ENCODE measurements at places on chromosomes 12 and 14.

GRCh38 chr12:69779928-69780327, 41.3 kb downstream of the RAB3IP start:
- DNase-seq = no peak

GRCh38 chr14:67461341-67461985, 27.1 kb downstream of the TMEM229B start:
- DNase-seq = no peak

- DNase-seq = no peak
Observed at GRCh38 chr14:56491299-56492285, 88.0 kb upstream of the TMEM260 start.

DNA sequence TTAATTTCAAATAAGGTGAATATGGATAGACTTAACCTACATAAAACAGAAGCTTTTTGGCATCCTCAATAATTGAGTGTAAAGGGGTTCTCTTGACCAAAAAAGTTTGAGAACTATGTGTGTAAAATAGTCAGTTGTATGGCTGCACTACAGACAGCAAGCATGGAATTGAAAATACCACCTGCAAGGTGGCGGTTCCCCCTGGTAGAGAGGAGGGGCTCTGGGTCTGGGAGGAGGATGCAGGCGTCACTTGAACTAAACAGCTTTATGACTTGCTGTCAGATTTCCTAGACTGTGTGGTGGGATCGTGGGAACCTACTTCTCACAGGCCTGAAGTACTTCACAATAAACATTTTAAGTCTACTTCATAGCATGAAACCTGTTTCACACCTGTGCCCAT, 6.3 kb downstream of the EVL start:
- no peak for DNase-seq

DNA sequence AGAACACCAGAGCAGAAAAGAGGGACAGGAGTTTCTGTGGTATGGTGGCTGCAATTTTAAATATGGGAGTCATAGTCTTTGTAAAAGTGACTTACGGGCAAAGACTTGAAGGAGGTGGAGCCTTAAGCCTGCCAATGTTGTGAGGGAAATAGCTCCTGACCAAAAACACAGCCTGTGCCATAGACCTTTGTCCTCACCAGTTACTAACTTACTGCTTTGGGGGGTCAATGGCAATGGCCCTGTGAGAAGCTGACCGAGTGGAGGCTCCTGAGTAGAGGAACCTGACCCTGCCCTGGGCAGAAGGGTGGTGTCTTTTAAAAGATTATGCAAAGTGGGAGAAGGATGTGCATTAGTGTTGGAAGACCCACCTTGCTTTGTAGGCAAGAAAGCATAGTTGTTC, 3.8 kb downstream of the MTHFD1 start:
- DNase-seq = no peak

GRCh38 chr12:85874031-85874461, at the start of gene NTS:
NTS (plus strand) TSS chr12:85874295; CDS start chr12:85874404, 109 bp downstream.
- DNase-seq = no peak

DNA sequence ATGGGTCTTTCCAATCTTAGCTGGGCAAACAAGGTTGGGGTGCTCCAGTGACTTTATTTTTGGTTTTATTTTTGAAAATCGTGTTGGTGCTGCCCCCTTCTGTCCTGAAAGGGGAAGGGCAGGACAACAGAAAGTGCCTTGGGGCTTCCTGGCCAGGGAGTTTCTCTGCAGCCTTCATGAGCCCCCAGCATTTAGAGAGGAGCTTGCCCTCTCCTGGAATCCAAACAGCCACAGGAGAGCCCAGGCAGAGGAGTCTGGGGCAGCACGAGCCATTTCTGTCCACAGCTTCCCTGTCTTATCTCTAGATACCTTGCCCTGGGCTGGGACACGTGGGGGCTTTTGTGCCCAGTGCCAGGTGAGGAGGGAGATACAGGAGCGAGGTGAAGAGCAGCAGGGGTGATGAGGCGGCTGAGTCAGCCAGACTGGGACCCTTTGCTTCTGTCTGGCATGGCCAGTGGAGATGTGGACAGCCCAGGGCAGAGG, 4.4 kb upstream of the C1RL start:
- DNase-seq = no peak

- DNase-seq = no peak
Observed at GRCh38 chr14:69694730-69695281, 72.1 kb upstream of the SRSF5 start.

GRCh38 chr14:70788898-70789297, 20.4 kb downstream of the MAP3K9 start:
- DNase-seq = no peak

DNA sequence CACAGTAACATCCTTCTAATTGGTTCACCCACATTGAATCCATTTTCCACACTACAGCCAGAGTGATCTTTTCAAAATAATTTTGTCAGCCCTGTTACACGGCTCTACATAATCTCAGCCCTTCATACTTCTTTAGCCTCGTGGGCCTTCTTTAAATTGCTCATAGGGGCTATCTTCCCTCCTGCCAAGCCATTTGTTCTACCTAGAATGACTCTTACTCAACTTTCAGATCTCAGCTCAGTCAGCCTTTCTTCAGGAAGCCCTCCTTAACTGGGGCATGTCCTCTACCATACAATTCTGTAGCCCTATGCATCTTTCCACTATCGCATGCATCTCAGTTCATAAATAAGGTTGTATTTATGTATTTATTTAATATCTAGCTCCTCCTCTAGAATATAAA, 39.7 kb downstream of the CEP128 start:
- DNase-seq = no peak

- no peak for DNase-seq
Observed at GRCh38 chr14:56310643-56311042, 192.4 kb downstream of the PELI2 start.

- DNase-seq = no peak
Observed at GRCh38 chr12:127998988-127999387, 268.0 kb upstream of the TMEM132C start.

DNA sequence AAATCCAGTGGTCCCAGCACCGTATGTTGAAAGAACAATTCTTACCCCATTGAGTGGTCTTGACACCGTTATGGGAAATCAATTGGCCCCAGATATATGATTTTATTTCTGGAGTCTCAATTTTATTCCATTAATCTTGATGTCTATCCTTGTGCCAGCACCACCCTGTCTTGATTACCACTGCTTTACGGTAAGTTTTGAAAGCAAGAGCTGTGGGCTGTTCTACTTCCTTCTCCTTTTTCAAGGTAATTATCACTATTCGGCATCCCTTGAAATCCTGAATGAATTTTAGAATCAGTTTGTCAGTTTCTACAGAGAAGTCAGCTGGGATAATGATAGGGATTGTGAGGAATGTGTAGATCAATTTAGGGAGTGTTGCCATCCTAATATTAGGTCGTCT, 160.8 kb upstream of the SFSWAP start:
- no peak for DNase-seq

DNA sequence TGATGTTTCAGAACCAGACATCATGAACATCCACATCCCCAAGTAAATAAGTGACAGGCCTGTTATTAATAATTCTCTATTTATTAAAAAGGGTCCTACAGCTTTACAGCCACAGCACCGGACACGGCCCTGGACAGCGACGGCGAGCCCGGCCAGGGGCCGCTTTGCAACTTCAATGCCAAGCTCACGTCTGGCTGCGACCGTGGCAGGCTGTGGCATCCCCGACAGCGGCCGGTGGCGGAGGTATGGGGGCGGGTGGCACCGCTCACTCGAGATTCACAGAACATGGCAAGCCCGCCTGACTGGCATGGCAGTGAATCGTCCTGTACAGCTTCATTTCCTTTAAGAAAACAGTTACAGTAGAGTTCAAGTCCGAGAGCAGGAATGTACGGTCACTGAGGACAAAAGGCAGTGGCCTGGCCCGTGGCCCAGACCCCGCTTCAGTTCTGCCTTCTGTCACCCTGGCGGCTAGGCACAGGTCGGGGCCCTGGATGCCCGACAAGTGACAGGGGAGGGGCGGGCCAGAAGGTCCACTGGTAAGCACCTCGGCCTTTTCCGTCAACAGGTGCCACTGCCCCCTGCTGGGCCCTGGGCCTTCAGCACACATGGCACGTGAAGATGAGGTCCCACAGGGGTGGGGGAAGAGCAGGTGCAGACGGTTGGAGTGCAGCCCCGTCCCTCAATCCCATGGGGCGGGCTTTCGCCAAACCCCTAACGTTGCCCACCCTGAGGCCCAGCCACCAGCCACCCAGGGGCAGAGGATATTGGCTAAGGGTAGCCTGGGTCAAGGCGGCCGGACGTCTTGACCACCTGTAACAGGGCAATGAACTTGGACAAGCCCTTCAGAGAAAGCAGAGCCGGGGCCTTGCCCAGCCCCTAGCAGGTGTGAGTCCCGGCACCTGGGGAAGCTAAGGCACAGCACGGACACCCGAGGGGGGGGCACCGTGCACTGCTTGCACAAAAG, 30.3 kb downstream of the HIP1R start:
- DNase-seq = no peak

DNA sequence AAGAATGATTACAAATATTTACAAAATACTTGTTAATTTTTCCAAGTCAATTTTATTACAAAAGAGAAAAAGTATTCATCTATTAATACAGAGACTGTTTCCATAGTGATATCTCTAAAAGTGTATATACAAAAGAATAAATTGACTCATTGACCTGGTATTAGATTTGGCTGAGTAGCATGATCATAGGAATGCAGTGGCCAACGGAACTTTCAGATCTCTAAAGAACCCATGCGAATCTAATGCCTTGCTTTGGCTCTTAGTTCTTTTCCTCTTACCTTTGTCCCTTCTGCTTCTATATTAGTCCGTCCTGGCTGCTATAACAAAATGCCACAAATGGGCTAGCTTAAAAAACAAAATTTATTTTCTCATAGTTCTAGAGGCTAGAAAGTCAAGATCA, 717.8 kb downstream of the TMTC2 start:
- no peak for DNase-seq

GRCh38 chr14:24274101-24274543, 2.7 kb upstream of the RABGGTA start:
- peak; percentile 24 for DNase-seq

- DNase-seq = no peak
Observed at GRCh38 chr14:64218344-64219240, 75.6 kb downstream of the ESR2 start.

- no peak for DNase-seq
Observed at GRCh38 chr12:29415111-29415510, 34.1 kb upstream of the ERGIC2 start.

DNA sequence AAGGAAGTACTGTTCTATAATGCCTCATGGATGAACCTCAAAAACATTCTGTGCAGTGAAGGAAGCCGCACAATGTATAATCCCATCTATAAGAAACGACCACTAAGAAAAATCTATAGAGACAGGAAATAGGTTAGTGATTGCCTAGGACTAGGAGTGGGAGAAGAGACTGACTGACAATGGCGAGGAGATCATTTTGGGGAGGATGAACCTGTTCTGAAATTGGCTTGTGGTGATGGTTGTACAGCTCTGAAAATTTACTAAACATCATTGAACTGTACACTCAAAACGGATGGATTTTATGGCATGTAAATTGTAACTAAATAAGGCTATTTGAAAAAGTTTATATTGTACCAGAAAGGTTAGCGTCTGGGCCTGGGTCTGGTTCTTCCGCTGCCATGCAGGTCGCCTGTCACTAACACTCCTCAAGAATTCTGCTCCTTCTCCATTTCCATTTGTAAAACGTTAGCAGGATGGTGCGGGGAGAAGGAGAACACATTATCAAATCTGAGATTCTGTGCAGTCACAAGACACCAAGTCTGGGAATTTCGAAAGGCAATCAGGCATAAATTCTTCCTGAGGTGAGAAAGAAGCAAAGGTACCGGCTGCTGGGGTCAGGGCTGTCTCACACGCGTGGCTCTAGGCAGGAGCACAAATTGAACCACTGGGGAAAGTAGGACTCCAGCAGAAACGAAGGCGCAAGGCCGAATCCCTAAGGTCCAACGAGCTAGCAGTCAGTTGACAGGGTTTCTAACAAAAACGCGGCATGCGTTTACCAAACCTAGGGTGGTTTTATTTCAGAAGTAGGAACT, 845 bp upstream of the COCH start:
- DNase-seq = no peak

- no peak for DNase-seq
Observed at GRCh38 chr12:117213295-117213808, 23.1 kb upstream of the FBXO21 start.

DNA sequence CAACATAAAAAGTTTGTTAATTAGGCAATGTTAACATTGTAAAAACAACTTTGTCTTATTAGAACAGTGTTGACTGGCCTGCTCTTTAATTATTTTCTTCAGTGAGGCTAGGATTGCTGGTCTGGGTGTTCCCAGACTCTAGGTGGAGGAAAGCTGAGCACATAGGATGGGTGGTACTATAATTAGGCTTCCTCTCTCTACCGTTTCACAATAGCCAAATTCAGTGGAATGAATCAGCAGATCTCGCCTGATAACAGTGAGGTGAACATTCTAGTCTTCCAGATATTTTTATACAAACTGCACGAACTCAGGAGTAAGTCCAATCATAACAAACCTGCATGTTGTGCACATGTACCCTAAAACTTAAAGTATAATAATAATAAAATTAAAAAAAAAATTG, 11.9 kb downstream of the PTGDR start:
- no peak for DNase-seq

GRCh38 chr14:20387576-20387975, 25.7 kb downstream of the TEP1 start:
- DNase-seq = no peak

DNA sequence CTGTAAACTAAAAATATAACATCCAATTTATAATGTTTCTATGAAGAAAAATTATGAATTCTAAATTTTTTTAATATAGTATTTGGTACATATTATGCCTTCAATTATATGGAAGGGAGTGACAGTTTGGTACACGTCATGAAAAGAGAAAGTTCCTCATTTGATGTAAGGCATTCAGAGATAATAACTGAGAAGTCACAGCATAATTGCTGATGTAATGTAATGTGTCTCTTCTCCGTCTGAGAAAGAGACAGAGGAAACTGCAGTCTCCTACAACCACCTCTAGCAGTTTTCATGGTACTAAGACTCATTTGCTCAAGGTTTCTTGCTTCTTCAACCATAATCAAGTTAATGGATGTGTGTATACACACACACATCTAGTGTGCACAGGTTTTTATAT, 2.3 kb upstream of the CD69 start:
- no peak for DNase-seq

DNA sequence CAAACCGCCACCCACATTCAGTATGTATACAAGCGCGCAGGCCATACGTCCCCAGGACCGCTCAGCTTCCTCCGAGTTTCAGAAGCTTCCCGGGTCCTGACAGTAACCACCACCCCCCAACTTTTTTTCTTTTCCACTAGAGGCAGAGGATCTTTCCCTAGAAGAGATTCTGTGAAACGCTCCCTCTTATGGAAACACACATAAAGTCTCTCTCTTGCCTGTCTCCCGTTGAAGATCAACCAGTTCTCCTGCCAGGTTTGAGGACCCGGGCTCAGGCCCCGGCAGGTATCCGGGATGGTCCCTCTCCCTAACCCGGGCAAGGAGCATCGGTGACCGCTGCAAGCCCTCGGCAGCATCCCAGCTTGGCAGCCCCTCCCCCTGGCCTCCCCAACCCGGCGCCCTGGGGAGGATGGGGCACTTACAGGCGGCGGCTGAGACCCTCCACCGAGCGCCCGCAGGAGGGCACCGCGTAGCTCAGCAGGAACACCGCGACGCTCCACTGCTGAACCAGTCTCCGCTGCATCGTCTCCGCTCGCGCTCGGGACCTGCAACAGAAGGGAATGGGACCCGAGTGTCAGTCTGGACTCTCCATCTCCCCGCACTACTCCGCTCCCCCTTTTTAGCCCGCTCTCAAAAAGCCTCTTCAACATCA, 3.4 kb downstream of the PTHLH start:
- DNase-seq = no peak

- no peak for DNase-seq
Observed at GRCh38 chr12:59768031-59768430, 172.2 kb downstream of the SLC16A7 start.

- no peak for DNase-seq
Observed at GRCh38 chr14:67186172-67186768, 3.0 kb upstream of the GARIN2 start.

GRCh38 chr12:81546811-81547210, 212.3 kb downstream of the PPFIA2 start:
- DNase-seq = no peak
